ENCODE measurements at places on chromosomes 1 and 21.

DNA sequence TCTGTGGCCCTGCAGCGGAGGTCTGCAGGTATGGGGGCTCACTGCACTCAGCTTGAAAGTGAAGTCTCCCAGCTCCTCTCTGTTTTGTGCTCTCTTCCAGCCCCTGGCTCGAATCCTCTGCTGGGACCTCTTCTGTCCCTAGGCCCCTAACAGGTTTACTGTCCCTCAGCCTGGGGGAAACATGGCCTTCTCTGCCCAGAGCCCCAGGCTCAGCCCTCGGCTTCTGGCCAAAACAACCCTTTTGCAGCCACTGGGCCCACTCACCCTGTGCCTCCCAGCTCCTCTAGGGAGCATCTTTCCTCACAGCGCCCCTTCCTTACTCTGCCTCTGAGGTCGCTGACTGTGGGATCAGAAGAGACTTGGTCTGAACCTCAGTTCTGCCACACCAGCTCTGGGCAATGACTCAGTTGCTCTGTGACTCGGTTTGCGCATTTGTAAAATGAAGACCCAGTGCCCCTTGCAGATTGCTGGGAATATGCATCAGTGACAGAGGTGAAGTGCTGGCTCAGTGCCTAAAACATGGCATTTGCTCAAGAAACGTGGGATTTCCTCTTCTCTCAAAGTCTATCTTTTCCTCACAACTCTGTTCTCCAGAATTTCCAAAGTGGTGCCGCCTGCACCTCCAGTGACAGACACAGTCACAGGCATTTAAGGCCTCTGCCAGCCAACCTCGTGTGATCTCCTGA, 26.5 kb upstream of the TENT5C start:
- no peak for DNase-seq

- DNase-seq, result peak; percentile 22
Measured at GRCh38 chr1:153945131-153945794, 1.3 kb downstream of the DENND4B start.

DNA sequence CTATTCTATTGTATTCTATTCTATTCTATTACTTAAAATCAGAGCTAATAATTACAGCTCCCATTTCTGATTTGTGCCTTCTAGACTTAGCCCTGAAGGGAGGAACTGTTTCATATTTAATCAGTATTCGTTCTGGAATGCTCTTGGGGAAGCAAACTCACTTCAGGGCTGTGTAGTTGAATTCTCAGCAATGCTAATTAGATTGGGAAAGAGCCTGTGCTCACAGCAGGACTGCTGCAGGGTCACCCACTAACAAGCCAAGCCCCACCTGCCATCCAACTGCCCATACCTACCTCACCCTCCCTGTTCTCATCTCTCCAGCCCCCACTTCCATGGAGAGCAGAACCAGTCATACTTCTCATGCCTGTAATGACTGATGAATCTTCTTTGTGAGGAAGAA, 464.2 kb downstream of the PTPRU start:
- no peak for DNase-seq

DNA sequence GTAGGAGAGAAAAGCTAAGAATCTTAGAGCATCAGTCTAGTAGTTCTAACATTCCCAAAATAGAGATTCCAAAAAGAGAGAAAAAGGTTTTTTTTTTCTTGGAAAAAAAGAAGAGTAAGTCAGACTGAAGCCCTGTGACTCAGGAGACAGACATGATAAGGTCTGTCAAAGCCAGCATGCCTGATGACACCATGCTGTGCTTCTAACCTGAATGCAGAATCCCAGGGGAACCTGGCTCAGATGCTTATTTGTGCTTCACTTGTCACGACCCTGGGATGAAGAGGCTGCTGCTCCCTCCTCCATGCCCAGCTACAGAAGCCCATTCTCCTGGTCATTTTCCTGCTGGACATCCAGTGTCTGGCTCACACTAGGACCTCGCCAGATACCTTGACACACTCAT, 44.3 kb downstream of the ERICH3 start:
- no peak for DNase-seq

GRCh38 chr1:84869720-84870119, 23.3 kb downstream of the LPAR3 start:
- peak; percentile 59 for DNase-seq

GRCh38 chr1:234837713-234838112, 227.7 kb upstream of the IRF2BP2 start:
- no peak for DNase-seq

DNA sequence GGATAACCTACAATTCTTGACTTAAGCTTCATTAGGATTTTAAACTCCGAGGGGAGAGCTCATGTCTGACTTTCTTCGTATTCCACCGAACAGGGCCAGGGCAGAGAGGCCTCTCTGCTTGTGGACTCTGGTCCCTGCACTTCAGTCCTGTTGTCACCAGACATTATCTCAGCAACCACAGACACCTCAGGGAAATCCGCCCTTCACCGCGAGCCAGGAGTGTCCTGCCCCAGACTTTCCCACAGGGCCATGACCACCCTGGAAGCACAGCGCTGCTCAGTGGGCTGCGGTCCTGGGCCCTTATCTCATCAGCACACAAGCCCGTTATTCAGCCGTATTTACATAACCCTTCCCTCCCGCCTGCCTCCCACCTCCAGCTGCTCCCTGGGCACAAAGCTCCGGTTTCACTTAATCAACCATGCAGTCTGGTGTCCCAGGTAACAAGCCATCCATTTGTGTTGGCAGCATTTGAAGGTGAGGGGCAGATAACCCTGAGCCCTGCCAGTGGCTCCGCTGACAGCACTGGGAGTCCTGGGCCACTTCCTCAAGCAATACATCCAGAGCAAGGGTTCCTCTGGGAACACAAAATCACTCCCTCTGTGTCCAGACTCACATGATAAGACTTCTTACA, 122.8 kb upstream of the RAB4A start:
- no peak for DNase-seq

DNA sequence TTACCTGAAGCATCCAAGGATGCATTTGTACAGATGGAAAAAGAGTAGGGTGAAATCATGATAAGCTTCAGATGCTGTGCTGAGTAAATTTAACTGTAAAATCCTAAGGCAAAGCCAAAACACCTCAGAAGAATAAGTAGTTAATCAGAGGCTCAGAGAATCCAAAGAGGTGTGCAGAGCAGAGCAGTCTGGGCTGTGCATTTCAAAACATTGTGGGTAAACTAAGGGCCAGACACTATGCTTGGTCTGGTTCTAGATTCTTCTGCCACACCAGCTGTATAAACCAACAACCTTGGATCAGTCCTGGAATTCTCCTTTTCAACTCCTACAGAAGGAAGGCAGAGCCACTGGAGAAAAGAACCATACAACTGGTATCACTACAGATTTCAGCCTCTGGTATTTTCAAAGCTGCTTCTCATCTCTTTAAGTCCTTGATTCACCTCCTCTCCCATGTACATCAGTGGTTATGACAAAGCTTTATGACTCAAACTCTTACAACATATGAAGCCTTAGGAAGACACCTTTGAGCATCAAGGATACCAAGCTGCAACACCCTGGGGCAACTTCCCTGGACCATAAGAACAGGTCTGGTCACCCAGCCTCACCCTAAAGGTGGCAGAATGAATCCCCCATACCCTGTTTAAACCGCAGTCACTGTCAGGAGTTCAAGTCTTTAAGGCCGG, 11.6 kb upstream of the HIPK1 start:
- peak; percentile 38 for DNase-seq

DNA sequence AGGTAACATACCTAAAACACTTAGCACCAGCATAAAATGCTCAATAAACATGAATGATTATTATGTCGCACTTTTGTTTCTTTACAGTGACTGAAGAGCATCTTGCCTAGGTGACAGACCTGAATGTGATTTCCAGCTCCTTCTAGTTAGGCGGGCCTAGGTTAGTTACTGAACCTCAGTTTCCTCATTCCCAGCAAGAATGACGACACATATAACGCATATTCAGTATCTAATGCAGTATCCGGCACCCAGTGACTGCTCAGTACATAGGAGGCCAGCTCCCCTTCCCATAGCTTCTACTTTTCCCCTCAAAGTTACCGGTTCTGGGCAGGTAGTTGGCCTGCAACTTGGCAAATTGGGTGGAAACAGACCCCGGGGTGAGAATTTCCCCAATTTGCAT, 763 bp downstream of the AUNIP start:
- DNase-seq, result peak; percentile 23

GRCh38 chr1:66160719-66161118, 368.0 kb downstream of the PDE4B start:
- no peak for DNase-seq
